ENCODE measurements at places on chromosomes 5 and 9.

DNA sequence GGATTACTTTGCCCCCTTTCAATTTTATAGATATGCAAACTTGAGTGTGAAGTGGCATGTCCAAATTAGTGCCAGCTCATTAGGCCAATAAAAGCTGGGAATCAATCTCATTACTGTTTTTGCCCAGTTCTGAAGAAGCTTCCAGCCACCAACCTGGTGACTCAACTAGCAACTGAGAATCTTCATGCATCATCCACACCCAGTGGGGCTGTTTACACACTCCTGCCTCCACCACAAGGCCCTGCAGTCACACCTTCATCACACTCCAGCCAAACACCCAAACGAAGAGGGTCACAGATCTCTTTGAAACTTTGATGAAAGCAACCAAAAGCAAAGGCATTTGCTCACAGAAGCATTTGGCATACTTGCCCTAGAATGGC is 41.3 kb upstream of the S1PR3 start:
- DNase-seq = no peak

GRCh38 chr9:3948826-3949556 is 350.9 kb downstream of the GLIS3 start:
- no peak for DNase-seq

- no peak for DNase-seq
These were observed 291.4 kb downstream of the MCTP1 start for GRCh38 chr5:94993491-94993890.

DNA sequence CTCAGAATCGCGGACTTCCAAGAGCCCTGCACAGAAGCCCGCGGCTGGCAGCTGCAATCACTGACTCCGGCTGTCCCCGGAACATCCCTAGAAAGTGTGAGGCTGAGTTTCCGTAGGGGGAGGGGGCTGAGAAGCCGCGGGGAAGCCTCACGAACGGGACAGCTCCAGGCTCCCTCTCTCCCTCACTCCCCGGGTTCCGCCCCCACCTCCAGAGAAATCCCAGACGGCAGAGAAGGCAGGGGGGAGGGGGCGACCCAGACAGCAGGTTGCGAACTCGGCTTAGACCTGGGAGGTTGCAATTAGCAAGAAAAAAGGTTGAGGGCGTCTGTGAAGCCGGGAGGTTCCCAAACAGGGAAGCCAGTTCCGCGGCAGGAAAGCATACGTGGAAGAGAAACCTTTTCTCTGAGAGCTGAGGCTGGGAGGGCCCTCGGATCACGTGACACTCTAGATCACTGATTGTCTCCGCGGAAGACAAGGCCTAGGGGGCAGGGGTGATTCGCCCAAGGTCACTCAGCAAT is 73.8 kb upstream of the CPLX2 start:
- DNase-seq = no peak

DNA sequence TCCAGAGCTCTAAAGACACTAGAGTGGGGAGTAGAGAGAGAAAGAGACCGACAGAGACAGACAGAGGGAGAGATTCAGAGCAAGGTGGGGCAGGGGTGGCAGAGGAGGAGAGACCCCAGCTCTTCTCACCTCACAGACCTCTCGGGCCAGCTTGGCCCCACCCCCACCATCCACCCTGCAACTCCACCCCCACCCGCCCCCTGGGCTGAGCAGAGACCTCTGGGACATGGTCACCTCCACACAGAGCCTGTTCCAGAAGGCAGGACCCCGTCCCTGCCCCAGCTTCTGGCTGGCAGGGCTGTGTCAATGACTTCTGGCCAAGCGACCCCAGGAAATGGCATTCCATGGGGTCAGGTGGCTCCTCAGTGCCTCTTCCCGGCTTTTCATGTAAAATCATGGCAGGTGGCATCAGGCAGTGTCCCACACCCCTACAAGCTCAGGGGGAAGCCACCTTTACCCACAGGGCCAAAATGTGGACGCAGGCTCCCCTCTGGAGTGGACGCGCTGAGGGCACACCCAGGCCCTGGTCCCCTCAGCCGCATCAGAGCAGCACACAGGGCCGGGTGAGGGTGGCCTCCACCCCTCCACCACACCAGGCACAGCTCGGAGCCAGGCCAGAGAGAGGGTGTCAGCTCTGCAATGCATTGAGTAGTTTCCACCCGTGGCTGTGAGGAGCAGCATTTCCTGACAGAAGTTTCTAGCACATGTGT is 131.2 kb upstream of the LPCAT1 start:
- no peak for DNase-seq

GRCh38 chr5:136004436-136004835 is 24.4 kb upstream of the TGFBI start:
- DNase-seq = no peak

- DNase-seq = no peak
These were observed 144.2 kb upstream of the EPB41L4A start for GRCh38 chr5:112563169-112563826.

DNA sequence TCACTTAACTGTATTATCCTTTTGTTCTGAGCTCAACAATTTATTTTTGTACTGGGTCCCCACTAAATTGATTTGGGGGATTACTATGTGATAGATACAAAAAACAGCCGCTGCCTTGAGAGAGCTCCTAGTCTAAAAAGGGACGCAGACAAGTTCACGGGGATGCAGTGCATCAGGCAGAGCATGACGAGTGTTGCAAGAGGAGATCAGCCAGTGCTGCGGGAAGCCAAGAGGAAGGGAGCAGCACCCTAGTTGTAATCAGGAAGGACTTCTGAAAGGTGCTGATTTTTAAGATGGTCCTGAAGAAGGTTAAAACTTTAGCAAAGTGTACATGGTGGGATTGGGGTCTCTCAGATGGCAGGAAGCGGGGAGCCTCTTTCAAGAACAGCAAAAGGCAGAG is 15.8 kb downstream of the GALNT10 start:
- DNase-seq = no peak

DNA sequence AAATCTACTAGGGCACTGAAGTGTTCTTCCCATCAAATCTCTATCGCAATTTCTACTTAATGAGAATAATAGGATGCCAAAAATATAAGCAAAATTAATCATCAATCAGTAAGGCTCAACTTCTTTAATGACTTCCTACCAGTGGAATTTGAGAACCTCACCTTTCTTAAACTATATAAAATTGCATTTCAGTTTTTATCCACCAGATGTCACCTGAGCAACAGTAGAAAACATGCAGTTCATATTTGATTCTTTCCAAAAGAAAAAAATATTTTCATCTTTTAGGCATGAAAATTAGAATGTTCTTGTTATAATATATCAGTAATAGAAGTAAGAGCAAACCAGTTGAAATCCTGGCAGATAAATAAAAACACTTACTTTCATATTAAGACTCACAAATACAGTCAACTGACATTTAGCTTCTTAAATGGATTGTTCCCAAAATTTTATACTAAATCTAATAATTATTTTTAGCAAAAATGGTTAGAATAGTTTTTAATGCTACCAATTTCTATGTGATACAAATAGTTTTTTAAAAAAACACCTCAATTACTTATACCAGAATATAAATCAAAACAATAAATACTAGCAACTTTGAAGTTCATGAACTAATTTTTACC is 13.4 kb upstream of the CCDC112 start:
- DNase-seq = no peak

GRCh38 chr9:20929276-20929675 is 102.2 kb downstream of the HACD4 start:
- DNase-seq = no peak

- DNase-seq = no peak
These were observed 4.5 kb upstream of the PDLIM4 start for GRCh38 chr5:132253008-132253441.

DNA sequence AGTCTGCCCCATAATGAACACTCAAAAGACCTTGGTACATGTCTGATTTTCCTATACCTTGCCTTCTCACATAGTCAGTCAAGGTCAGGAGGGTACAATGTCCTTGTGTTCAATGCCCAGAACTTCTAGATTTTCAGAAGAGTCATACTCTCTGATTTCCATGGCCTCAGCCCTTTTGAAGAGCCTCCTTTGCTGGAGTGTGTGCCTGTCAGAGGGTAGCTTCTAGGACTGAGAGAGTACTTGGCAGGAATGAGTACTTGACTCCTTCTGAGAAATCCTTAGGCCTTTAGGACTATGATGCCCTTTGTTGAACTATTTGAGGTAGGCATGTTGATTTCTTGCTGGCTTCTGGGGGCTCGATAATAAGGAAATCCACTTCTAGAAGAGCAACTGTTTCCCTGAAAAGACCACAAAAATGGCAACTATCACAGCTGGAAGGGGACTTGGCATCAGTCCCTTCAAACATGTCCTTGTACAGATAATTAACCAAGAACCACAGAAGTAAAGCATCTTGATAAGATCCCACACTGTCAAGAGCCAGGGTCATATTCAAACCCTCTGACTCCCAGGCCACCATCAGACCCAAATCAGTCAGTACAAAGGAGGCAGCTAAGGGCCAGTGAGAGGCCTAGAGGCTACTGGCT is 10.6 kb upstream of the MEGF9 start:
- DNase-seq = no peak

GRCh38 chr5:37714756-37715155 is 125.1 kb downstream of the GDNF start:
- DNase-seq = no peak

DNA sequence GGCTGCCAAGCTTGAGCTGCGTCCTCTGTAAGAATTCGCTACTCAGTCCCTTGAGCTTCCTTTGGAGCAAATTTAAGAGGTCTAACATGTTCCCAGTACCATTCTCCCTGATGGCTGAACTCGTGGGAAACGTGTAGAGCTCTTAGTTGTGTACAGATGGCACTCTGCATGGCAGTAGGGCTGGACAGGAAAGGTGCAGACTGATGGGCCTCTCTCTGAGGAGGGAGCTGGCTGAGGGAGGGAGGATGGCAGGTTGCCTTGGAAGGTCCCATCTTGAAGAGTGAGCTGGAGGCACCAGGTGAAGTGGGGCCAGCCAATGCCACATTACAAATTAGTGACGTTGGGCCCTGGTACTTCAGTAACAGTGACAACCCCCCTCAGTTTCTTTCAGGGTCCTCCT is 495.3 kb downstream of the CCDC171 start:
- no peak for DNase-seq

DNA sequence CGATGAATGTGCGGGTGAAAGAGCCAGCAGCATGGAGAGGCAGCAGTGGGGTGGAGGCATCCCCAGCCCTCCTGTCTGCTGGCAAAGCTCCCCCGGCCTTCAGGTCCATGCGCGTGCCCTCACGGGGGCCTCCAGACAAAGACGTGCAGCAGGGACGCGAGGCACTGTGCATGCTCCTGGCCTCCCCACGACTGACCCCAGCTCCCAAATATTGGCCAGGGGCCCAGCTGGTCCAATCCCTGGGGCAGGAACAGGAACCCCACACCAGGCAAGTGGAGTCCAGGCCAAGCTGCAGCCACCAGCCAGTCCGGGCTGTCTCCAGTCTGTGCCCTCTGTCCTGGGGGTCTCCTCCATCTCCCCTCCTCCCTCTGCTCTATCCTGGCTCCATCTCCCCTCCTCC is 33.5 kb upstream of the LRRC14B start:
- no peak for DNase-seq

DNA sequence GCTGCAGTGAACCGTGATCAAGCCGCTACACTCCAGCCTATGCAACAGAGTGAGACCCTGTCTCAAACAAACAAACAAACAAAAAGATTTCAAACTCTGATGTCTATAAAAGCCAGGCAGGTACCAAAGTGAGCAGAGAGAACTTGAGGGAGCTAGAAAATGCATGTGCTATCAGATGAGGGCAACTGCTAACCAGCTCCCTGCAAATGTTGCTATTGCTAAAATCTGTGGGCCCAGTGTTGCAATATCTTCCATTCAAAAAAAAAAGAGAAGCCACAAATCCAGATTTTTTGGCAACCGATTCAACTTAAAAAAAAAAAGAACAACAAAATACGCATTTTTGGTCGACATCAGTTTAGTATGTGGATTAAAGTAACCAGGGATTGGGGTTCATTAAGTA is 5.5 kb downstream of the UBE2D2 start:
- DNase-seq = no peak

- DNase-seq = no peak
These were observed 780 bp downstream of the RNU6ATAC start for GRCh38 chr9:134163371-134164196.

- DNase-seq = no peak
These were observed 149.0 kb upstream of the PCA3 start for GRCh38 chr9:76615177-76615603.

DNA sequence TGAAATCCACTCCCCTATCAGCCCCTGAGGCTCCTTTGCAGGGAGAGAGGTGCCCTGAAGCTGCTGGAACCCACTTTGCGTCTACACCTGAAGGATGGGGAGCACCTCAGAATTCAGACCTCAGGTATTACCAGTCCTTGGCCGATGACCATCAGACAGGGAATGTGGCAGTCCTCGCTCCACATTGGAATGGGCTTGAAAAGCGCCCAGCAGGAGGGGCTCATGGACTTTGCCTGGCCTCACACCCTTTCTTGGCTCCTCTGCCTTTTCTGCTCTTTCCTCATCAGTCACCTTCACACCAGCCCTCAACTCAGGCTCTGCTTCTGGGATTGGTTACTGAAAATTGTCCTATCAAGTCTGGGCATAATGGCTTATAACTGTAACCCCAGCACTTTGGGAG is 83.9 kb downstream of the BARX1 start:
- DNase-seq = no peak

DNA sequence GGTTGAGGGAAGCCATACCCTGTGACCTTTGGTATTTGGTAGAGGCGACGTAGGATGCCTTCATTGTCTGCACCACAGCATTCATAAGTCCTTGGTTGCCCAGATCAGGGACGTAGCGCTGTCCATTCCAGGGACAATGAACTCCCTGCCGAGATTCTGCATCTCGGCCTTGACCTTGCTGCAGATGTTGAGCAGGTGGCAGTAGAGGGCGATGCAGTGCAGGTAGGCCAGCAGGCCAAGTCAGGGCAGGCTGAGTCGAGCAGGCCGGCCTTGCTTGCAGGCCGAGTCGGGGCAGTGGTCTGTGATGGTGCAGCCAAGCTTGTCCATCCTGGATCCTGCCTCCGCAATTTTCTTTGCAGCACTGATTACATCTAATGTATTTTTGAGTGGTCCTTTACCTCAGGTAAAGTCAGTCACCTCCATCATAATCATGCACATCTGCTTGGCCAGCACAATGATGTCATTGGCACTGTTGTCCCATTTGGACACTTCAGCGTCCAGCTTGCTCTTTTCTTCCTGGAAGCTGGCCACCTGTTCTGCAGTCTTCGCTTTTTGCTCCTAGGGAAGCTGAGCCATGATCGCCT is 93.4 kb upstream of the CCDC112 start:
- no peak for DNase-seq

GRCh38 chr9:125505988-125506438 is 201.0 kb downstream of the MAPKAP1 start:
- DNase-seq = no peak
